ENCODE measurements at places on chromosomes 2 and 18.
A peak's percentile ranks its signal among the peaks of the same experiment; 100 is the strongest.

DNA sequence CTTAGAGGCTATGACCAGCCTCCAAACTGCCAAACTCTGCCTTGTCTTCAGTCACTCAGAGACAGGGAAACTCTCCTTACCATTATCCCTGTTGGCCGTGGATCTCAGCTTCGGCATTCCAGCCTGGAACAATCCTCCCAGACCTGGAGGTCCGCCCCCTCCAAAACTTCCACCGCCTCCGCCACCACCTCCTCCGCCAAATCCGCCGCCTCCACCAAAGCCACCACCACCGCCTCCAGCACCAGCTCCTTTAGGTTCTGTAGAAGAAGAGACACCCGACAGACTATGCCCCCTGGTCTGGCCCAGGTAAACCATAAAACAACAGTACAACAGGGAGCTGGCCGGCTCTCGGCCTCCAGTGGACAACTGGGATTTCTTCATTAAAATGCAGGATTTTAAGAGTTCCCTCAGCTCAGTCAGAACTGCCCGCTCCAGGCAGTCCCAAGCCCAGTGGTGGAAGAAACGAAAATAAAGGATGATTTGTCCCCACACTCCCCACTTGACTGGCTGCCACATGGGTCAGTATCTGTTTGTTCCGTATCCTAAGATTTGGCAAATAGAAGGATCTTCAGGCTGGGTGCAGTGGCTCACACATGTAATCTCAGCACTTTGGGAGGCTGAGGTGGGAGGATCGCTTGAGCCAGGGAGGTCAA, 22.4 kb downstream of the WIPF1 start:
- no peak for DNase-seq

DNA sequence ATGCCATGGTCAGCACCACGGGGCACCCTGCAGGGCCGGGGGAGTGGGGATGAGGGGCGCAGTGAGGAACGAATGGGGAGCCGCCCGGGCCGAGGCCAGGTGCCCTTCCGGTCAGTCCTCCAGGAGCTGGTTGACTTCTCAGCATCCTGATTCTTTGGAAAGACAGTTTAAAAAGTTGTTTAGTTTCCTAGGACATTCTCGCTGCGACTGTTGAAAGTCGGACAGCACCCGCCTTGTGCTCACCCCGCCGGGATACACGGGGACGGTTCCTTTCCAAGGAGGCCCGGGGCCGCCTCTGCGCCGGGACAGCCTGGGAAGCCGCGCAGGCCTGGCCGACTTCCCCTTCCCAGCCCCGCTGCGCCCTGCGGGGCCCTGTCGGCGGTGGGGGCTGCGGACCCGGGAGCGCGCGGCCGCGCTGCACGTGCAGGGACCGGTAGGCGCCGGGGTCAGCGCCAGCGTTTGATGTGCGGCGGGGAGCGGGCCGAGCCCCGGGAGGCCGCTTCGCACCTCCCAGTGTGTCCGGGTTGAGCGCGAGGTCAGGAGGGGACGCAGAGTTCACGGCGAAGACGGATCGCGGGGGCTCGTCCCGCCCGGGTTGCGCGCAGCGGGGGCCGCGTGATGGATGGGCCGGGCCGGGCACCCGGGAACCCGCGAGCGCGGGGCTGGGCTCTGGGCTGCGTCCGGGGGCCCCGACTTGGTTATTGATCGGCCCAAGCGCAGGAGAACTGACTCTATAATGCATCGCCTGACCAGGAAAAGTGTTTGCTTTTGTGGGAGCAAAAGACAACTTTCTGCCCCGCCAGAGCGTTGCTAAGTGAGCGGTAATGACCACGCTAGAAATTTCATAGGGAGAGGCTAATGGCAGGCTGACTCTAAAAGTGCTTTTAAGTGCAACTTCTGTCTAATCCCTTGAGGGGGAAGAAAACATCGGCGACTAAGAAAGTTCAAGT, 28.0 kb upstream of the SMIM21 start:
- no peak for DNase-seq

GRCh38 chr18:79926715-79927606, 24.5 kb downstream of the SLC66A2 start:
- no peak for DNase-seq

DNA sequence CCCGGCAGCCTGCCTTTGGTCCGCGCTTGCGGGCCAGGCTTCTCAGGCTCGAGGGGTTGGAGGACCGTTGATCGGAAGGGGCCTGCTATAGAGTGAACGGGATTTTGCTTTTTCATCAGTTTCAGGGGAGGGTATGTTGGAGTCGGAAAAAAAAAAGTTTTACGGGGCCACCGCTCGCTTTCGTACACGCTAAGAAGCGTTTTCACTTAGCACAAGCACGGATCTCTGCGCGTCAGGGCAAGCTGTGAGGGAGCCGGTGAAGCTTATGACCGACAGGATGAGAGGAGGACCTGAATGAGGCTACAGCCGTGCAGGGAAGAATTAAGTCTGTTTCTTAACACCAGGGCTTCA, 443 bp downstream of the CPSF3 start:
- DNase-seq: peak; percentile 24

- no peak for DNase-seq
Measured at GRCh38 chr2:120740375-120740764, 4.7 kb downstream of the GLI2 start.

- DNase-seq: no peak
Measured at GRCh38 chr2:8518979-8519668, 162.7 kb upstream of the ID2 start.

DNA sequence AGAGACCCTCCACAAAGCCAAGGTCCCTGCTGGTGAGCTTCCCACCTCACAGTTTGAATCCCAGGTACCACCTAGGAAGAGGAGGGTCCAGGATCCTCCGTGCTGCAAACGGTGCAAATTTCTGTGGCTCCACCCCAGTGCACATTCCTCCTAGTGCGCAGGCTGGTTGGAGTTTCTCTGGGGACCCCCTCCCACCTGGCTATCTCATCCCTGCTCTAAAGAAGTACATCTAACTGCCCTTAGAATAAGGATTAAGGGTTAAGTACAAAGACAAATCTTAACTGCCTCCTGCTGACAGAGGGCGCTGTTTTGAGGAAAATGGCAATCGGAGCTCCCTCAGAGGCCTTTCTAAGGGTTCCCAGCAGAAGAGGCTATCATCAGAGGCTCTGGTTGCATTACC, 109.6 kb upstream of the FSIP2 start:
- DNase-seq: no peak

DNA sequence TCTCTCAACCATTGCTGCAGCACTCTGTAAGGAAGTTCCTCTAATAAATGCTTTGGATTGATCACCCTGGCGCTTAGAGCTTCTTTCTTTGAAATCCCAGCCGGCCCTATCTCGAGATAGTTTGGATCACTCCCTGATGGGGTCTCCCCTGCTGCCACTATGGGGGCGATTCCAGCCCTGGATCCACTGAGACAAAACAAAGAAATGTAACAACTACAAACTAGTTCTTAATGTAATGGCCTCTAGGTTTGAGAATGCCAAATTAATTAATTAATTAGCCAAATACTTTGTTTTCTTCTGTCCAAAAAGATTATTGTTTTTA, 15.2 kb downstream of the SRSF7 start:
- DNase-seq: no peak

GRCh38 chr2:59033661-59034060, 792.5 kb upstream of the FANCL start:
- DNase-seq: no peak

- no peak for DNase-seq
Measured at GRCh38 chr2:23700627-23701026, 226.3 kb downstream of the ATAD2B start.

DNA sequence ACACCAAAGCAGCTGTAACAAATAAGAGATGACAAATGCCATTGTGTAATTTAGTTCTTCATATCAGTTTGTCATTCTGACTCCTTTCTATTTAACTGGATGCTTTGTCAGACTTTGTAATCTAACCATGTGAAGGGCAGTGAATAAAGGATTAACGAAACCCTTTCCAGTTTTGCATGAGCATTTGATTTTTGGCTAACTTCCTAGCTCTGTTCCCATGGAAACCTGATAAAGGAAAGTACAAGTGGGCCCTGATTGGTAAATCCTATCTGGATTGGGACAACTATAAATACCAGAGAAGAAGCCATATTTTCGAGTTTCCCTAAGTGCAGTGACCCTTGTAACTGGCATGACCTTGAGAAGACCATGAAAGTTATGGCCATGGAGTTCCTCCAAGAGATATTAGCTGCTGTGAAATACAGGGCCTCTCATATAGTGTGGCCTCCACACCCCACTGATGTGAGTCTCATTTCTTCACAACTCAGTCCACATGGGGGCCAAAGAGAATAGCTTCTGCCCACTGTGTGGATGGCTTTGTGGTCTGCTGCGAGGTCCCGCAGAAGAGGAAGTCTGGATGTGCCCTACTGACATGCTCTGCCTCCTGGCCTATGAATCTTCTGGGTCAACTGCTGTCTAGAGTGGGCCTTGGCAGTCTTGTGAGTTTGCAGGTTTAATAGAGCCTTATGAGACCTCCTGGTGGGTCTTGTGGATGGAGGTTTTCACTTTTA, 38.2 kb upstream of the CYP1B1 start:
- no peak for DNase-seq

- no peak for DNase-seq
Measured at GRCh38 chr2:105809097-105809473, 64.4 kb downstream of the NCK2 start.

GRCh38 chr2:153823880-153824279, 47.8 kb upstream of the GALNT13 start:
- DNase-seq: no peak

DNA sequence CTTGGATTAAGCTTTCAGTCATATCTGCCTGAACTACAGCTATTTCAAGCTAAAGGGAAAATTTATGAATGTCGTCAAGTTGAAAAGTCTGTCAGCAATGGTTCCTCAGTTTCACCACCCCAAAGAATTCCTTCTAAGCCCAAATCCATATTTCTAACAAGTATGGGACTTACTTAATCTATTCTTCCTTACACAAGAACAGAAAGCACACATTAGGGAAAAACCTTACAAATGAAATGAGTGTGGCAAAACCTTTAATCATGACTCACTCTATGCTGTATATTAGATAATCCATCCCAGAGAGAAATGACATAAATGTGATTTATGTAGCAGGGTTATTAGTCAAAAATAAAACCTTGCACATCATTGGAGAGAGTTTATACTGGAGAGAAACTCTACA, 78.9 kb downstream of the RAB31 start:
- DNase-seq: no peak

DNA sequence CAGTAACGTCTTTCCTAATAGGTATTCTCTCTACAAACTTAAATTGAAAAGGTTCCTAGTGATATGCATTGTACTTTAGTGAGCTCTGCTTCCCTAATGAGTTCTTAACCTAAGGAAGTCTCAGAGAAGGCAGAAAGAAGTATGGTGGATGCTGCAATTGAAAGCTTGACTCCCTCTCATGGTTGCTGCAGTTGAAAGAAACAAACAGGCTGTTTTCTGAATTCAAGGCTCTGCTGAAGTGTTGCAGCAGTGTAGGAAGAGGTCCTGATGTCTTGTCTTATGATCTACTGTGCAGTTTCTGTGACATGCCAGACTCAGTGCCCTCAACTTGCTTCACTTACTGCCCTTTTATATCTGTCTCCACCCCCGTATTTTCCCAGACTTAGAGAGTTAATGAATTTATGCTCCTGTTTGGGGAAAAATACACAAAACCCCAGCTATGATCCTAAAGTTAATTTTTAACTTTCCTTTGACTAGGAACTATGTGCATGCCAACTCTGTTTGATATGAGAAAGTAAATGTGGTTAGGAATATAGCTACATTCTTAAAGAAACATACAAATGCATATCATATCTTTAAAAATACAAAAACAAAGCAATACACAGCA, 655.3 kb upstream of the FAM98A start:
- DNase-seq: no peak

GRCh38 chr2:10499911-10500521, 51.9 kb upstream of the ODC1 start:
- DNase-seq: no peak

DNA sequence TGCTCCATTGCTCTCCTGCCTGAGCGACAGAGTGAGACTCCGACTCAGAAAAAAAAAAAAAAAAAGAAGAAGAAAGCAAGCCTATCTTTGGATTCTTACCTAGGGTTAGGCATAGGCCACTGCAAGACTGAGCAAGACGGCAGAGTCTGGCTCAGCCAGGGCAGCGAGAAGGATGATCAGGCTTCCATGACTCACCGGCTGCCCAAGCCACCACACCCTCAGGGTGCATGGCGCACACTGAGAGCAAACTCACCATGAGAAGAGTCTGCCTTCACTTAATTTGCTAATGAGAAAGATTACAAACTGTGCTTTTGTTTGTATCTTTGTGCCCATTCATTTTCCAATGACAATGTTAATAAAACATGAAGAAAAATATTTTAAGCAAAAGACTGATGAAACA, 8.2 kb downstream of the FAM110C start:
- no peak for DNase-seq

GRCh38 chr18:22827216-22827615, 105.9 kb upstream of the RBBP8 start:
- no peak for DNase-seq

- DNase-seq: no peak
Measured at GRCh38 chr2:144154205-144154604, 365.7 kb downstream of the ZEB2 start.

DNA sequence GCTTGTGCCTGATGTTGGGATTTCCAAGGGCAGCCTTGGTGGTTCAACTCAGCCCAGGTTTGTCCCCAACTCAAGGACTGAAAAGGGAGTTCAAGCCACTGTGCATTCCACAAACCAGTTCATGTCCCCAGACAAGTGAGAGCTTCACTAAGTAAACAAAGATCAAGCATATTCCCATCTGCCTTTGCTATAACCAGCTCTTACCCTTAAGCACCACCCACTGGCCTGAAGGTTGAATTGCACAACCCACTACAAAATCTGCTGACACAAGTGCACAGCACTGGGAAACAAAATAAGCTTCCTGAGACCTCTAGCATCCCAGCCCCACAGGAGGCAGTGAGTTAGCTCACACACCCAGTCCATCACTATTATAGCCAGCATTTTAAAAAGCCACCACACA, 516.7 kb downstream of the NR4A2 start:
- no peak for DNase-seq

GRCh38 chr2:73870084-73870483, 22.7 kb upstream of the ACTG2 start:
- no peak for DNase-seq

DNA sequence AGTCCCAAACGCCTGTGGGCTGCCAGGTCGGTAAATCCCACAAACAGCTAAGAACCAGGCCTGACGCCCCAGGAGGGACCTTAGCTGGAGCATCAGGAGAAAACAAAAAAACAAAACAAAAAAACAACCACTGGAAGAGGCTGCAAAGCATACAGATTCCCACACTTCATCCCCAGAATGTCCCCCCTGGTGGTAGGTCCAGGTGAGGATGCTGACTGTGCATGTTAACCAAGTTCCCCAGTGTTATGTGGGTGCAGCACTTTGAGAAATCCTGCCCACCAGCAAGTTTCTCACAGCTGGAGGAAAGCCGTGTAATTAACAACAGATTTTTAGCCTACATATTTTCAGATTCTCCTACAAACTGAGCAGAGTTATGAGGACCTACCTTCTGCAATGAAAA, 15.1 kb downstream of the ST3GAL5 start:
- DNase-seq: no peak

- no peak for DNase-seq
Measured at GRCh38 chr18:41989508-41989907, 34.5 kb downstream of the PIK3C3 start.

GRCh38 chr2:43435746-43436145, 160.1 kb downstream of the THADA start:
- no peak for DNase-seq
